Activated CD4-positive, alpha-beta T cell treated with anti-CD3 and anti-CD28 coated beads, Interleukin-2, Interleukin-4, amounts not matched to agents 100 ng/mL and 50 ng/mL, durations not matched to agents 16 hours and 8 hours (primary cell): ENCODE measurements at places on chromosomes 16 and 17.

DNA sequence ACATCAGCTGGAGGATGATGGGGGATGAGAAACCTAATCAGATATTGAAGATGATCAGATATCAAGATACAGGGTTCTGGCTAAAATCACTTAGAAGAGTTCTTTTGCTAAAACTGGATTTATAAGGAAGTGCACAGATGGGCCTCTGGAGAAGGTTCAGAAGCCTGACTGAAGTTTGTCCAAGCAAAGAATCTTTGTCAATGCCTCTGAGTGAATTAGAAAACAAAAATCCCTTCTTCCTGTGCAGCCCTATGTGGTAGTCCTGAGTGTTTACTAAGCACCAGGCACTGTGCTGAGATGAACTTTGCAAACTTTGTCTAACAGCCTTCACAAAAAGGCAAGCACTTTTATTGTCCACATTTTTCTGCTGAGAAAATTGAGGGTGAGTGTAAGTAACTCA is 11.4 kb upstream of the CENPV start:
- no peak for DNase-seq

GRCh38 chr17:13864521-13864920 is 204.8 kb upstream of the COX10 start:
- DNase-seq: no peak

DNA sequence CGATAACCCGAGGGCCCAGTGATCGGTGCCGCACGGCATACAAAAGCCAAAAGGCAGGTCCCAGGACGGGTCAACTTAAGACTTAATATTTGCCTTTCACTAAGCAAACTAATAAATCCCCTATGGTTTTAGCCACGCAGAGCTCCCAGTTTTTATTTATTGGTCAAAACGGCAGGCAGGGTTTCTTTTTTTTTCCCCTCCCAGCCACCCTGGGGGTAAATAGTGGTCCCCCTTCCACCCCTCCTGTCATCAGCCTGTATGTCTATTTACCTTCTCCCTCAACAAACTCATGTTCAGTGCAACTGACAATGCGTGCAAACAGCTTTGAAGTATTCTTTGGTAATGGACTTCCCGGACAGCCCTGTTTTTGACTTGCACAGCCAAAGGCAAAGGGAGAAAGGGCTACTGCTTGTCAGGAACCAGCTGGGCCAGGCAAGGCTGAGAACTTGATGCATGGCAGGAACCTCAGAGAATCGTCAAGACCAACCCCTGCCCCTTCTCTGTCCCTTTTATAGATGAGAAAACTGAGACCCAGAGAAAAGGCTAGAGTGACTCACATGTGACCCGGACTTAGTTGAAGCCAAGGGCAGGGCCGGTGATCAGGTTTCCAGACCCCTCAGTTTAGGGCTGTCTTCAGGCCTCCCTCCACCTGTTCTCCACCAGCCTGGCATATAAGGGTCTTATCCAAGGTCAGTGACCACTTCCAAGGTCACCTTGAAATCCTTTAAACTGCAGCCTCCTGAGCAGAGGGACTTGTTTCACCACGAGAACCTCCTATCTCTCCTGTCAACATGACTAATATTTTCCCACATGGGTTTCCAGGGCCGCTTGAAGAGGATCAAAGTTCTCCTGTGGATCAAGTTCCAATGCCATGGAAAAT is 279.0 kb downstream of the SOX9 start:
- no peak for DNase-seq

DNA sequence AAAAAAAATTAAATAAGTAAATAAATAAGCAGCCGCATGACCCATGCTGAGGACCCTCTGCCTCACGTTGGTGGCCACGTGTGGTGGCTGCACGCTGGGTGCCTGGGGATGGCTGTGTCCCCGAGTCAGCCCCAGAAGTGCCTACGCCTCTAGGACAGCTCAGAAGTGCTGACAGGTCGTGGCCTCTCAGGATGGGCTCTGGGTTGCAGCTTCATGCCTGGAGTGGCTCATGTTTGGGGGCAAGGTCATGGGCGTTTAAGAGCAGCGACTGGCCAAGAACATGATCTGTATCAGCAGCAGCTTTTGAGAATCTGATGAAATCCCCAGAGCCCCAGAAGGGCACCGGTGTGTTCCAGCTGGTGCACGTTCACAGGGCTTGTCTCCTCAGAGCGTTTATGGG is 26.8 kb upstream of the CAPN15 start:
- no peak for DNase-seq

DNA sequence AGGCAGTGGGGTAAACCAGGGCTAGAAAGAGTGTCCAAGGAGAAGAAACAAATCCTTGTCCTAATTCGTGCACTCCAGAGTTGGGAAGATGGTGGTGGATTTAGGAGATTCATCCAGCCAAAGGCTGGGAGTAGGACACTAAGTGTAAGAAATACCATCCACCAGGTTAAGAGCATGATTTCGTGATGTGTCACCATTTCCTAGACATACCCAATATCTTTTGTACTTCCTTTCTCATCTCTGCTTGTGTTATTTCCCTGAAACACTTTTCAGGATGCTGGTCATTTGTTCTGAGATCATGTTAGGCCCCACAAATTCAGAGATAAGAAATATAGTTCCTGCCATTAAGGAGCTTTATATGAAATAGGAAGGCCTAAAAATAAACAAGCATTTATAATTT is 106.3 kb upstream of the HLF start:
- DNase-seq: no peak

GRCh38 chr16:73432850-73433730 is 385.2 kb upstream of the ZFHX3 start:
- DNase-seq: no peak

DNA sequence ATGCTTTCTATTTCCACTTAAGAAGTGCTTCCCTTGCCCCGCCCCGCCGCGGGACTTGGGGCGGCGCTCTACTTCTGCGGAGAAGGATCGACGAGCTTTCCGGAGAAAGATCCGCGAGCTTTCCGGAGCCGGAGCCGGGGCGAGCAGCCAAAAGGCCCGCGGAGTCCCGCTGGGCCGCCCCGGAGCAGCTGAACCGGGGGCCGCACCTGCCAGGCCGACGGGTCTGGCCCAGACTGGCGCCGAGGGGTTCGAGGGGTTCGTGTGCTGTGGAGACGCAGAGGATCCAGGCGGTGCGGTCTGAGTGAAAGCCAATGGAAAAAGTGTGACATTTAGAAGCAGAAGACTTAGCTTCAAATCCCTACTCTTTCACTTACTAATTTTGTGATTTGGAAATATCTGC is 50.8 kb downstream of the TBC1D26 start:
- DNase-seq: no peak

DNA sequence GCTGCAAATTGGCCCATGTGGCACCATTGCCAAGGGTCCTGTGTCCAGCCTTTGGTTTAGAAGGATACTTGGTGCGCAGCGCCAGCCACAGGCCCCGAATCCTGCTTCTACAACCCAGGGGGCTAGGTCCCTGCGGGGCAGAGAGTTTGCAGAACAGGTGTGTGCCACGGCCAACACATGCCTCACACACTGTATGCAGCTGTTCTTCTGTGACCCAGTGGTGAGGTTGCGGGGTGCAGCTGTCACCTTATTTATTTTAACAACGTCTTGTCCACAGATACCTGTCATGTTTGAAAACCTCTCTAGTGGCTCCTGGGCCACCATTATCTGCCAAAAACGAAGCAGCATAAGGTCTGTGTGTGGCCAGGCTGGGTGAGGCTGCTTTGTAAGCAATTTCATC is 11.6 kb downstream of the CBFA2T3 start:
- DNase-seq: no peak
